ENCODE measurements at places on chromosomes 2 and 18.

DNA sequence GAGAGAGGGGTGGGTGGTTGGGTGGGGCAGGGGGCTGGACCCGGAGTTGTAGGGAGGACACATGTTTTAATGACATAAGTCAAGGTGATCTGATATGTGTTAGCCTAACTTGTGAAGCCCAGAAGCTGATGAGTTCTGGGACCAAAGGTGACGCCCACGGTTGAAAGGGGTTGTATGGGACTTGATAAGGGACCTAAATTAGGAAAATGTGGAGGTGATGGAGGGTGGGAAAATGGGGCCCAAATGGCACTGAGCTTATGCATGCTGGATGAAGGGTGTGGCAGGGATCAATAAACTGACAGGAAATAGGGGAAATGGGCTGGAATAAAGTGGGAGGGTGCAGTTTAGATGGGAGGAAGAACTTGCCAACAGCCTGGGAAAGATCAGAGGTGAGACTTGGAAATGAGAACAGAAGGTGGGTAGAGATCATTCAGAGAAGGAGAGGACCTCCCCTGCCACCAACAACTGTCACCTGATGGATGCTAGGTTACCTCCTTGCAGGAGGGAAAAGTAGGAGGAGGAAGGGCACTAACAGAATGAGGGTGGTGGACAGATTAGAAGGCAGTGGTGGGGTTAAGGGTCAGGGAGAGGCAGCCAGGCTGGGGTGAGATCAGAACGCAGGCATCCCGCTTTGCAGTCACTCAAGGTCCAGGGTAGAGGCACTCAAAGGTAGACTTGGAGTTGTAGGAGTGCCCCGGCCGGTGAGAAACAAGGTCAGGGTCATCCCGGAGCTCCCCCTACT lies 15.3 kb downstream of the WNT10A start:
- DNase-seq, result no peak

GRCh38 chr2:23385351-23385747 lies 370 bp downstream of the KLHL29 start:
- no peak for DNase-seq

DNA sequence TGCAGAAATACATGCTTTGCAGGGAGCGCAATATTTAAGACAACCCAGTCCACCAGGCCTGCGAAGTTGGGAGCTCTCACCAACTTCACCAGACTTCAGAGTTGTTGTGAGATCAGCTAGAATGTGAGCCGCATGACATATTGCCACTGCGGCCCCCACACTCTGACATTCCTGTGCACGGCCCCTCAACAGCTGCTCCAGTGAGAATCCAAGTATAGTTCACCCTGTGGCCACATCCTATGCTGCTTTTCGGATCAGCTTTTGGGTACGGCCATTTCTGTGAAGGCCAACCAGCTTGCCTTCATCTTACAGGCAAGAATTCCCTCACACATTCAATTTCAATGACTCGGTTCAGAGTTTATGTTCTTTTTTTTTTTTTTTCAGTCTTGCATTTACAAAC lies 177.8 kb downstream of the SOX11 start:
- DNase-seq, result no peak

- no peak for DNase-seq
These were observed 113.4 kb upstream of the CCDC68 start for GRCh38 chr18:55072698-55073097.

DNA sequence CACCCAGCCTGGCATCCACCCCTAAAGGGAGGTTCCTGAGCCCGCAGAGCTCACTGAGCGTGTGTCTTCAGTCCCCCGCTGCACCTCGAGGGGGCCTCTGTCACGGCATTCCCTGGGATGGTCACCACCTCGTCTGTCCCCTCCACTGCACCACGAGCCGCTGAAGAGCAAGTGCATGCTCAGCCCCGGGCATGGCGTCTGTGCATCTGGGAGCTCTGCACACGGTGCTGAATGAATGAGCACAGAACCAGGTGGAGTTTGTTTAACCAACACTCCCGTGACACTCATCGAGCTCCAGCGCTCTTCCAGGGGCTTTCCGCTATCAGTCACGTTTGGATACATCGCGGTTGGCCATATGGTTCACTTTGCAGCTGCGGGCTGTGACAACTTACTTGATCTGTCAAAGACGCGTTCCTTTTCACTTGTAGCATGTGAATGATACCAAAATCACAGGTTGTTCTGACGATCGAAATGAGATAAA lies 9.2 kb downstream of the ALLC start:
- DNase-seq, result peak; percentile 61
